GM03348 (cell line): ENCODE measurements at places on chromosomes 12 and 14.

- DNase-seq: no peak
These were observed 129.8 kb upstream of the FKBP4 start for GRCh38 chr12:2664721-2665577.

- DNase-seq: no peak
These were observed 1.7 kb upstream of the SLC38A2 start for GRCh38 chr12:46374310-46374709.

GRCh38 chr12:95830335-95831089 lies 28.2 kb upstream of the SNRPF start:
- DNase-seq: no peak

DNA sequence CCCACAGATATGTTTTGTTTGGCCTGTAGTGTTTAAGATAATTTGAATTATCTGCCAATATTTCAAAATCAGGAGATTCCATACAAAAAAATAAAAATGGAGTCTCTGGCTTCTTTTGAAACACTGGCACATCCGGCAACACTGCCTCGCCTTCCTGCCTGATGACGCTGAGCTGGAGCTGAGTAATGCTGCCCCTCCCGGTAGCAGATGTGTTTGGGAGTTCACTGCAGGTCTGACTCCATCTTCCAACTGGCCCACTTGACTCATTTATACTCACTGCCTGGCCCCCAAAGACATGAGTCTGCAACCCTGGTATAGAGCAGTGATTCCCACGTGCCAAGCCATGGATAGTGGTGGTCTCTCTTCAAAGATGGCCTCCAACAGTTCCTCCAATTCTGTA lies 7.4 kb downstream of the CIT start:
- peak; percentile 89 for DNase-seq

- peak; percentile 82 for DNase-seq
These were observed 201.9 kb downstream of the DAD1 start for GRCh38 chr14:22386924-22387775.

DNA sequence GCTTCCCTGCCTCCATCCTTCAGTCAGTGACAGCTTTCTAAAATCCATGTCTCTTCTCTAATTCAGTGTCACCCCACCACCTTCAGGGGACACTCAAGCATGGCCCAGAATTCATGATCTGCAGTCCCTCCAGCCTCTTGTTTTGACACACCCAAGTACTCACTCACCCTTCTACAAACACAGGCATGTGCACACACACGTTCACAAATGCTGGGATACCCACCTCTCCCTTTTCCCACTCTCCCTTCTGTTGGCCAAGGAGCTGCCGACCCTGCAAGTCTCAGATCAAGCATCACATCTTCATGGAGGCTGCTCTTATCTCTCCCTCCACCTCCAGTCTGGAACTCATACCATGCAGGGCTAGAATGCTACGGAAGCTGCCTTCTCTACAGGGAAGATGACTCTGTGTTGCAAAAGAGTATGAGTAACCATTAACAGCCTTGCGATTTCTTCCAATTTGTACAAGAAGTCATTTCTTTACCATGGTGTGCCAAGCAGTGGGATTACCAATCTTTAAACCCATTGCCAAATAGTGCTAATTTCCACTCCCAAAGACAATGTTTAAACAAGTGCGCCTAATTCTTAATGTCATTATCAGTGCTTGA lies 196.1 kb downstream of the BCL11B start:
- DNase-seq: no peak
